ENCODE measurements at places on chromosomes 12 and 14.

DNA sequence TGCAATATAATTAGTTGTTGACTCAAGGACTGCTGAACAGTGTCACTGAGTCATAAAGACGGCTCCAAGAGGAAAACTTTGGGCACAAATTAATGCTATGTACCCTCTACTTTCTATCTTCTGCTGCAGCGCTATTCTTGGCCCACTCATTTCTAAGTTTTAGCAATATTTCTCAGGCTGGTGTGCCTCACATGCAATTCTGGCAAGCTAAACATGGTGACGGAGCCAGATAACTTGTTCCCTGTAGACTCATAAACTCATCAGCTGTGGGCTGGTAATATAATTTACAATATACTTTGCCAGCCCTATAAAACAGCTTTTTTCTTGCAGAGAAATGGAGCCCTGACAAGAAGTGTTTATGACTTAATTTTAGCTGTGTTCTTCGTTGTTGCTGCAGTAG lies 615.1 kb downstream of the NRXN3 start:
- no peak for DNase-seq

- DNase-seq = no peak
Measured at GRCh38 chr12:34389378-34390170, 367.3 kb downstream of the ALG10 start.

- no peak for DNase-seq
Measured at GRCh38 chr14:55354500-55354899, 57.1 kb downstream of the ATG14 start.

GRCh38 chr14:53304726-53305381 lies 151.7 kb upstream of the DDHD1 start:
- DNase-seq = no peak

DNA sequence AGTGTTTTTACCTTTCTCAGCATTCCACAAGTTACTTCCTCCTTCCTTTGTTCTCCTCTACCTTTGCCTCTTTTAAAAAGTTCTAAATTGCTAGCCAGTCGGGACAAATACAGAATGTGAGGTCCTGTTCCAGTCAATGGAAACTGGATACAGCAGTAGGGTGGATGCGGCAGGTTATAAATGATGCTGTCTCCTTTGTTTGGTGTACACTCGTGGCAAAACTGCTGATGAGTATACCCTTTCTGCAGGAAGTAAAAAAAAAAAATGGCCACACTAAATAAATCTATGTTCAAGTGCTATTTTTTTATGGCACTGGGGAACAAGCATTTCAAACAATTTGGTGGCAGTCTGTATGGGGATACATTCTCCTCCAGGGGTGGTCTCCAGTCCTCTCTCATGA lies 27.5 kb downstream of the KLRK1 start:
- DNase-seq = no peak

DNA sequence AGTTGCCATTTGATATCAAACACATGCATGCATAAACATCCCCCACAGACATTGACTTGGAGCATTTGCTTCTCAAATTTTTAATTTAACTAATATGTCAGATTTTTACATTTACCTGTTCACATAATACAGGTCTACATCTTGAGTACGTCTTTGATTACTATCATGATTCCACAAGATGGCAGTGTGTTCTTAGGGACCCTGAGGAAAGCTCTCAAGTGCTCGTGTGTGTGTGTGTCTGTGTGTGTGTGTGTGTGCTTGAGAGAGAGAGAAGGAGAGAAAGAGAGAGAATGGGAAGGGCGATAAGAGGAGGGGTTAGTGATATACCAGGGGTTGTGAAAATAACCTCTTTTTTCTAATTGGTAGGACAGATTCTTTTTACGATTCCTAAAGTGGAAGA lies 167.1 kb upstream of the OR4E1 start:
- DNase-seq = no peak

DNA sequence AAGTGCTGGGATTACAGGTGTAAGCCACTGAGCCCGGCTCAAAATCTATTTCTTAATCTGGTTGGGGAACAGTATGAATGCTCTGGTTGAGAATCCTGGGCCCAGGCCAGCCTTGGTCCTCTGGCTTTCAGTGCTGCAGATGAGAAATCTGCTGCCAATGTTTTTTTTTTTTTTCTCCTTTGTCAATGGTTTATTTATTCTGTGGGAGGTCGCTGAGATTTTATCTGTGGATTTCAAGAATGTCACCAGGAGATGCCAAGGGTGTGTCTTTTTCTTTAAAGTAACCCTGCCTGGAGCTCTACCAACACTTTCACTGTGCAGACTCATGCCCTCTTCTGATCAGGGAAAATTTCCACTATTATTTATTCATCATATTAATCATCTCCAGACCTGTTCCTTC lies 3.6 kb downstream of the SLC25A29 start:
- DNase-seq = no peak

DNA sequence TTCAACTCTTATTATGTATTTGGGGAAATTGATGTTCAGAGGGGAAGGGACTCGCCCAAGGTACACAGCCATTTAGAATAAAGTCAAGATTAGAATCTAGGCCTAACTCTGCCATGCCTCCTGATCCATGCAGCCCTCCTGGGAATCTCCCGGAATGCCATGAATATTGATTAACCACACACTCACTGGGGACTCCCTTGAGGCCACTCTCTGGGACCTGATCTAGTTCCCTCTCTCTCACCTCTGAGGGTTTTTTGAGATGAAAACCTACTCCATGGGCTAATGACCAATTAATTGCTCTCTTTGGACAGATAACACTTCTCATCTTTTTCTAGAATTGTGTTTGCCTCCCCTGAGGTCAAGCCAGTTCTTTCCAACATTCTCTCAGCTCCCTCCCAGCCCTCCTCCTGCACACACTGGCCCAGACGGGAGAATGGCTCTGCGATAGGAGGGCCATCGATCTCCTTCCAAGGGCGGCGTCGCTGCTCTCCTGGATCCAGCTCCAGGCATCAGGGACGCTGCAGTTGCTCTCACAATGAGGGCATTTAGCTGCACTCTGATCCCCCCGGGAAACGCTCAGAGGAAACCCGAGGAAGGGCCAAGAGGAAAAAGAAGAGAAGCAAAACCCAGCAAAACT lies 22.6 kb downstream of the WSCD2 start:
- no peak for DNase-seq

- DNase-seq = no peak
Measured at GRCh38 chr14:103546652-103547454, 15.6 kb downstream of the BAG5 start.

GRCh38 chr14:69005432-69006148 lies 26.5 kb upstream of the ACTN1 start:
- DNase-seq = peak; percentile 82

DNA sequence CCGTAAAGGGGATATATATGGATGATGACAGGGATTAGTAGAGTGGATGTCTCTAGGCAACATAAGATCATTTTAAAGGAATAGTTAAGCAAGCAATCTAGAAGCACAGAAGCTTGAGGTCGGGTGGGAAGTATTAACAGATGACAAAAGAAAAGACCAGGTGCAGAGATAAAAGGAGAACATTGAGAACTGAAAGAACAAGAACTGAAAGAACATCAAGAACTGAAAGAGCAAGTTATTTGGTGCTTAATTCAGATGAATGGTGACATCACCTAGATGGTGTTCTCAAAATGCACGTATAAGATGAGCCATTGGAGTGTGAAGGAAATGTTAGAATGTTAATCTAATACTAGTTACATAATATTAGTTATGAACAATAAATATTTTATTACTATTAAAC lies 224.0 kb upstream of the PDE3A start:
- no peak for DNase-seq

DNA sequence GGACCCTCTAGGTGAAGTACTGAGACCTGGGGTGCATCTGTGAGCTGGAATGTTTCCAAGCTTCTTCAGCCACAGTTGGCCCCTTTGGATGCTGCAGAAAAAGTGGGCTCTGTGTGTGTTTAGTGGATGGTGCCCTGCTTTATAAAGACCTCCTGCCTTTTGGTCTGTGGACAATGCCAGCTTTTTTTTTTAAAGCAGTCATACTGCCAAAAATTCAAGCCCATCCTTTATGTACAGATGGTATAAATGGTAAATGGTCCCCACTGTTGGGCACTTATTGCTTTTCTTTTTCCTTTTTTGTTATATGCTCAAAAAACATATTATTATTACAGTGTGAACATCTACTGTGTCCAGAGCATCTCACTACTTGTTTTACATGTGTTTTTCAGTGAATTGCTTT lies 81.1 kb downstream of the SMOC1 start:
- no peak for DNase-seq

DNA sequence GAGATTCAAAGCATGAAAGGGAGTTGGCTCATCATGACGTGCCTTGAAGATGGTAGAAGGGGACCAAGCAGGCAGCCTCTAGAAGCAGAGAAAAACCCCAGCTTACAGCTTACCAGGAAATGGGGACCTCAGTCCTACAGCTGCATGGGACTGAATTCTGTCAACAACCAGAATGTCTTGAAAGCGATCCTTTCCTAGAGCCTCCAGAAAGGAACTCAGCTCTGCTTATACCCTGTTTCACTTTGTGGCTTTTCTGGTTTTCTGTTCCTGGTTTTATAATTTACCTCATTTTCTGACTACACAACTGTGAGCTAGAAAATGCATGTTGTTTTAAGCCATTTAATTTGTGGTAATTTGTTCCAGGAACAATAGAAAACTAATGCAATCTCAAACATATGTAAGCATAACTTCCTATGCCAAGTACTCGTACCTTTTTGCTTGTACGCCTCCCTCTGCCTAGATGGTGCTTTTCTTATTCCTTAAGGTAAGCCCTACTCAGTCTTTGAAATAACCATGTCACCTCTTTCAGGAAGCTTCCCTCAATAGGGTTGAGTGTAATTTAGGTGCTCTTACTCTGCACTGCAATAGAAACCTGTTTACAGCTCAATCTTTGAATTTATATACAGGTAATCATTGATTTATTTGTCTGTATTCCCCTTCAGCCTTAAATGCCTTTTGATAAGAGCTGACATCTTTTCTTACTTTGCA lies 348.8 kb downstream of the TMEM117 start:
- DNase-seq = no peak

Measured in GM04504 (cell line).